ENCODE measurements at places on chromosomes 16 and 17. TPM values are rescaled to one million over a fixed set of nuclear protein-coding genes. Genes with fewer than 3 reads are reported as not detected.

DNA sequence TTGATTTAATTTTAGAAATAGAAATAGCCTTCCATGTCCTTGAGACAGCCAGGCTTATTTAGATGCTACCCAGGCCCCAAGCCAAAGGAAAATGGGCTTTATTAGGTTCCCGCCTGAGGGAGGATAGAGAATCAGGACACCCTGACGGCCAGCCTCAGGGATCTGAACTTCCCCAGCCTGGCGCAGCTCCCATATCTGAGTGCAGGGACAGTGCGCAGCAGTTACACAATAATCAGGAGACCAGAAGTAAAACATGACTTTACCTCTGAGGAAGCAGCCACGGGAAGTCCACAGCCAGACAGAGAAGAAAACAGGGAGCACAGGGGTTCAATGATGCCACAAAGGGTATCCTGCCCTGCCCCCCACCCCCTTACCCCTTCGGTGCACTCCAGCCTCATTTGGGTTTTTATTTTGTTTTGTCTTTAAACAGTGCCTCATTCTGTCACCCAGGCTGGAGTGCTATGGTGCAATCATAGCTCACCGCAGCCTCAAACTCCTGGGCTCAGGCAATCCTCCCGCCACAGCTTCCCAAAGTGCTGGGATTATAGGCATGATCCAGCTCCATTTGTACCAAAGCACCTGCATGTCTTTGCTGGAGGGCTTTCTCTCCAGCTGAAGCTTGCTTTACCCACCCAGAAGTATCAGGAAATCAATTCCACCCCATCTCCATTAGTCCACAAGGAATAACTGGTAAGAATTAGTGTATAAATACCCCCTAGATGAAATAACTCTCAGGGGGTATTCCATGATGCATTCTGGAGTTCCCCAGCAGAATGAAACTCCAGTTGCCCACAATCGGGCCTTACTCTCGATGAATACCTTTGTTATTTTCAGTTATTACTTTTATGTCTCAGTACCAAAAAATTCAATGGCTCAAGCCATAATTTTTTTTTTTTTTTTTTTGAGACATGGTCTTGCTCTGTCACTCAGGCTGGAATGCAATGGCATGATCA lies 21.9 kb downstream of the ORC6 start:
- DNase-seq, result no peak
- no peak overlapping the region for H3K27ac ChIP-seq
- no peaks in the 10 kb centered on the region for H3K36me3 ChIP-seq

GRCh38 chr17:75262112-75262606 lies 480 bp downstream of the MRPS7 start:
- no peaks in the 10 kb centered on the region for H3K27me3 ChIP-seq
- H3K4me3 ChIP-seq, result peak overlapping the region; percentile 97
- no peak for DNase-seq
- peaks cover 26% of the 10 kb centered on the region for H3K4me1 ChIP-seq

DNA sequence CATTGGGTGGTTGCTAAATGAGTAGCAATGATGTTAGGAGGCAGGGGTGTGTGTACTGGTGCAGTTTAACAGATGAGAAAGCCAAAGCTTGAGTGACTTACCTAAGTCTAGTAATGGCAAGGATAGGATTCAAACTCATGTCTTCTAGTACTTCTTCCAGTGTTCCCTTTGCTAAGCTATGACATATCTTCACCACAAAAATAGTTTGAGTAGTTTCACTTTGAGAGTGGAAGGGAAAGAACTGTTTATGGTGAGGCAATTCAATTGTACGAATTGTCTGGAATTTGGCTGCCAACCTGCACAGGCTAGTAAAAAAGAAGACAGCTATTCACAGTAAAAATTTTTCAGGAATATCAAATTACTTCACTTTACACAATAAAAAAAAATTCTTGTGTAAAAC lies 138.0 kb downstream of the NLK start:
- no peak for DNase-seq
- H3K4me1 ChIP-seq, result no peaks in the 10 kb centered on the region
- peaks cover 3% of the 10 kb centered on the region for H3K36me3 ChIP-seq
- H3K27me3 ChIP-seq, result no peaks in the 10 kb centered on the region

DNA sequence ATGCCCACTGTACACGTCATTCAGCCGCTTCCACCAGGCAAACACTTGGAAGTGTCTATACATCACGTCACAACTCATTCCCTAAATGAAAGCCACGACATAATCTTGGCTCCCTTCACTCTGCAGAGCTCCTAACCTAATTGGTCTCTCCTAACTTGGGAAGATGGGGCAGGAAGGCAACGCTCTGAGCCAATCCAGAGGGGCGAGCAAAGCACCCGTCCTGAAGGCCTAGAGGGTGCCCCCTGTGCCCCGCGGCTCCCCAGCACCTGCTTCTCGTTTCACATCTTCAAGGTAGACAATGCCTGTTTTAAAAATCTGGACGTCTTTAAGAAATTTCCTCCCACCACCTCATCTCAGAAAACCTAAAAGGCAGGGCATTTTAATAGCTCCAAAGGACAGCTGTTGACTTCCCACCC lies 1.0 kb downstream of the CSNK2A2 start:
- H3K27ac ChIP-seq, result peak overlapping the region; percentile 15
- peak overlapping the region; percentile 93 for H3K4me3 ChIP-seq
- H3K36me3 ChIP-seq, result peaks cover 33% of the 10 kb centered on the region
- DNase-seq, result no peak
- H3K4me1 ChIP-seq, result peaks cover 6% of the 10 kb centered on the region

DNA sequence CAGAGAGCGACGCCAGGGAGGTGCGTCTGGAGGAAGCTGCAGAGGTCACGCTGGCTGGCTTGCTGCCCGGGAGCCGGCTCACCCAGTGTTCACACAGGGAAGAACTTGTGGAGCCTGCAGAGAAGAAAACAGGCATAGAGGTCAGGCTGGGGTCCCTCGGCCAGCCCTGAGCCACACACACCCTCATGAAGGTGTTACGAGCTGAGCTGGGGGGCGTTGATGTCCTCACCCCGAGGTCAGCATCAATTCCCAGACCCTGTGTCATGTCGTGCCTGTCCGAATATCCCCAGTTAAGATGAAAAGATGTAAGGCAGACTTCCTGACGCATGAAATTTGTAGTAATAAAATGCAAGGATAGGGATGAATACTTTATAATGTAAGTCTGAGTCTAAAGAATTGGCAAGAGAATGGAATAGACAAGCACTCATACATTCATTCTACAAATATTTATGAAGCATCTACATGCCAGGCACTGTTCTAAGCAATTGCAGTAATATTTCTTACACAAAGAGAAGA lies 77.1 kb downstream of the USP31 start:
- peaks cover 21% of the 10 kb centered on the region for H3K4me1 ChIP-seq
- peak overlapping the region; percentile 85 for H3K27ac ChIP-seq
- H3K36me3 ChIP-seq, result peaks cover 45% of the 10 kb centered on the region
- H3K4me3 ChIP-seq, result peak overlapping the region; percentile 47

DNA sequence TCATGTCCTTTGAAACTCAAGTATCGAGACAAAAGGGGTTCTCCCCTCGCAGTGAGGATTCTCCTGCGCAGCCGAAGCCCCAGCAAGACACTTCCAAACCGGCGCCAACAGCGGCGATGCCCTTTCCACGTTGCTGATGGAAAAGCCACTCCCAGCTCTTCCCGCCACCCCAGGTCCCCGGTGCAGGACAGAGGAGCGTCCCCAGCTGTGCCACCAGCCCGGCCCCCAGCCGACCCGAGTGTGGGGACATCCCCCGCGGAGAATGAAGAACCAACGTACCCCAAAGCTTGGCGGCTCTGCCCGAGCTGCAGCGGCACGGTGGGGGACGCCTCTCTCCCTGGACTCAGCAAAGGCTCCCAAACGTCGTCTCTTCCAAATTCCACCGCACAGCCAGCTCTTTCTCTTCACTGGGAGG lies 573 bp downstream of the CHST6 start:
- H3K36me3 ChIP-seq, result no peaks in the 10 kb centered on the region
- H3K27ac ChIP-seq, result peak overlapping the region; percentile 56
- no peak for DNase-seq
- no peaks in the 10 kb centered on the region for H3K27me3 ChIP-seq

- no peak for DNase-seq
- H3K4me1 ChIP-seq, result no peaks in the 10 kb centered on the region
- H3K36me3 ChIP-seq, result no peaks in the 10 kb centered on the region
- no peaks in the 10 kb centered on the region for H3K27me3 ChIP-seq
- no peak overlapping the region for H3K27ac ChIP-seq
Observed at GRCh38 chr17:21075739-21076085, 32.9 kb upstream of the USP22 start.

DNA sequence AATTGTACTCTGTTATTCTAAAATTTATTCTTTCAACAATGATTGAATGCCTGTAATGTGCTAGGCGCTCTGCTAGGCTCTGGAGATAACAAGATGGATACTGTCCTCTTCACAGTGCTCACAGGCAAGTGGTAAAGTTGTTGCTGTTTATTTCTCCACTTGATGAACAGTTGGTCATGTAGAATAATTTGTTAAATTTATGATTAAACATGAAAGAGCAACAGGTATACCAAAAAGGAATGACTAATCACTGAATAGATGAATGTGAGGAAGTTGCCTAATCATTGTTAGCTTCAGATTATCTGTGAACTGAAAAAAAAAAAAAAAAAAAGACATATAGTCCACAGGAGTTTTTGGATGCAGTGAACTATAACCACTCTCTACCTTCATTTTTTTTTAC lies 62.3 kb downstream of the NFATC3 start:
- H3K27ac ChIP-seq, result no peak overlapping the region
- no peak overlapping the region for H3K4me3 ChIP-seq
- H3K36me3 ChIP-seq, result peaks cover 6% of the 10 kb centered on the region

GRCh38 chr17:27733773-27734172 lies 66.6 kb downstream of the NOS2 start:
- DNase-seq, result no peak
- H3K27ac ChIP-seq, result no peak overlapping the region
- no peak overlapping the region for H3K4me3 ChIP-seq

- H3K36me3 ChIP-seq, result no peaks in the 10 kb centered on the region
- DNase-seq, result no peak
- H3K4me1 ChIP-seq, result no peaks in the 10 kb centered on the region
Observed at GRCh38 chr16:74249846-74250245, 46.8 kb upstream of the PSMD7 start.

DNA sequence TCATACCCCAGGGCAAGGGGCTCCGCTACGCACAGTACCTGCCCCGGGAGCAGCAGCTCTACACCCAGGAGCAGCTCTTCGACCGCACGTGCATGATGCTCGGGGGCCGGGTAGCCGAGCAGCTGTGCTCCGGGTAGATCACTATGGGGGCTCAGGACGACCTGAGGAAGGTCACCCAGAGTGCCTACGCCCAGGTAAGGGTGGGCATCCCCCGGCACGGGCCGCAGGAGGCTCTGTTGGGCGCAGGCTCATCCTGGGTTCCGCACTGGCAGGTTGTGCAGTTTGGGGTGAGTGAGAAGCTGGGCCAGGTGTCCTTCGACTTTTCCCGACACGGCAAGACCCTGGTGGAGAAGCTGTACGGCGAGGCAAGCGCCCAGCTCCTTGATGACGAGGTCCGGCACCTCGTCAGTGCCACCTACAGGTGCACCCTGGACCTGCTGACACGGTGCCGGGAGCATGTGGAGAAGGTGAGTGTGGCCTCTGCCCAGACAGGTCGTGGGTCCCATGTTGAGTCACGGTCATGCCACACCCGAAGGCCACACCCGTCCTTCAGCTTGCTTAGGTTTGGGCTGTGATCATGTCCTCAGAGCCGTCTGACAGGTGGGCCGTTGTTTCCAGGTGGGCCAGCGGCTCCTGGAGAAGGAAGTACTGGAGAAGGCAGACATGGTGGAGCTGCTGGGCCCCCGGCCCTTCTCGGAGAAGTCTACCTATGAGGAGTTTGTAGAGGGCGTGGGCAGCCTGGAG lies 19.3 kb downstream of the DBNDD1 start:
- H3K27me3 ChIP-seq, result no peaks in the 10 kb centered on the region
- no peaks in the 10 kb centered on the region for H3K36me3 ChIP-seq

DNA sequence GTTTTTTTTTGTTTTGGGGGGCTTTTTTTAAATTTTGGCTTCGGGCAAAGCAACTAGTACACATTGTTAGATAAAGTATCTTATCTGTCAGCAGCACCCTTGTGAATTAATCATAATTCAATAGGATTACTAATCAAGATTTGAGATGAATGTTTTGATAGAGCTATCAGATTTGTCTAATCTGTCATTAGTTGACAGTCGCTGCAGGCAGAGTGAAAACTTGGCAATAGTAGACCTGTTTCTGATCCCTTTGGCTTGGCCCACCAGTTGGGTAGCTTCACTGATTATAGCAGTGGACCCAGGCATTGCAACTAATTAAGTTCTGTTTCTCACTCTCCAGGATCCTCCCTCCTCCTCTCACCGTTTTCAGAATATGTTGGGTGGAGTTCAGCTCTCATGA lies 258.6 kb downstream of the IRX3 start:
- no peaks in the 10 kb centered on the region for H3K4me1 ChIP-seq
- no peak overlapping the region for H3K27ac ChIP-seq
- no peak for DNase-seq
- no peak overlapping the region for H3K4me3 ChIP-seq
- H3K27me3 ChIP-seq, result no peaks in the 10 kb centered on the region
- H3K36me3 ChIP-seq, result no peaks in the 10 kb centered on the region

- H3K4me1 ChIP-seq, result no peaks in the 10 kb centered on the region
- peaks cover 48% of the 10 kb centered on the region for H3K36me3 ChIP-seq
- DNase-seq, result no peak
- no peaks in the 10 kb centered on the region for H3K27me3 ChIP-seq
Observed at GRCh38 chr17:21298056-21298982, 13.8 kb downstream of the MAP2K3 start.

- H3K4me3 ChIP-seq, result no peak overlapping the region
- H3K27me3 ChIP-seq, result no peaks in the 10 kb centered on the region
- no peaks in the 10 kb centered on the region for H3K4me1 ChIP-seq
- H3K36me3 ChIP-seq, result no peaks in the 10 kb centered on the region
- no peak for DNase-seq
- H3K27ac ChIP-seq, result no peak overlapping the region
Observed at GRCh38 chr17:347309-347899, 5.2 kb downstream of the RPH3AL start.

DNA sequence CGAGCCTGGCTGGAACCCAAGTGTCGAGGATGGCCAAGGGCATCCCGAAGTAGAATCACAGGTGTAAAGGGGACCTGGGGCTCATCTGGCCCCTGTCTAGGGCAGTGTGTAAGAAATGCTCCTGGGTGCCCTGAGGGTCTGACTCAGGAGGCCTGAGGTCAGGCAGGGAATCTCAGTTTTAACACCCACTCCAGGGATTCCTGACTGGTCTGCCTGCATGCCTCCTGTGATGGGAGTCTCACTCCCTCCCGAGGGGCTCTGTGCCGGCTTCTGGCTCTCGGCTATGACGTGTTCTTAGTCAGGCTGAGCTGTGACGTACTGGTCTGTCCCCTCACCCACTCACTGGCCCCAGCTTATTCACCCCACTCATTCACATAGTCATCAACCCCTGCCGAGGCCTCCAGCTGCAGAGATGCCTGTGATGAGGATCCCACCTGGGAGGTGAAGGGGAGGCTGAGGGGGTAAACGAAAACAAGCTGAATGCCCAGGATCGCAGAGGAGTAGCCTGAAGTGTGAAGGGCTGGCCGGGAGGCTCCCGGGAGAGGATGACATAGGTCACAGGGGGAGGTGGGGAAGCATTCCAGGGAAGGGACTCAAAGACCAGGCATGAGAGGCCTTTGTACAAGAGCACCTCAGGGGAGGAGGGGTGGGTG lies 23.8 kb downstream of the FAM83G start:
- H3K27ac ChIP-seq, result no peak overlapping the region
- no peak for DNase-seq
- H3K4me1 ChIP-seq, result no peaks in the 10 kb centered on the region
- H3K27me3 ChIP-seq, result no peaks in the 10 kb centered on the region

Gene CD300E
- 0.21 TPM for total RNA-seq

Gene KIF2B
- not detected for total RNA-seq

Gene KRTAP2-1
- not detected for total RNA-seq

Gene SCN4A
- total RNA-seq, result 1.3 TPM

Gene MGAT5B
- total RNA-seq, result not detected

Gene ODAD4
- not detected for total RNA-seq

Gene MILR1
- 6.2 TPM for total RNA-seq

Gene KATNB1
- total RNA-seq, result 35.3 TPM
